ENCODE measurements at places on chromosomes 3 and 15.

- no peak overlapping the region for H3K4me3 ChIP-seq
- no peak overlapping the region for H3K27ac ChIP-seq
- peaks cover 31% of the 10 kb centered on the region for H3K4me1 ChIP-seq
- H3K36me3 ChIP-seq: no peaks in the 10 kb centered on the region
- no peak for DNase-seq
Measured at GRCh38 chr3:111325160-111325718, 216.8 kb upstream of the CD96 start.

- no peak for DNase-seq
- H3K4me3 ChIP-seq: no peak within 1 kb of the TSS
- peaks cover 5% of the 10 kb centered on the region for H3K4me1 ChIP-seq
- no peak within 1 kb of the TSS for H3K27ac ChIP-seq
- H3K27me3 ChIP-seq: peaks cover 62% of the 10 kb centered on the region
Measured at GRCh38 chr15:79090487-79091203, at the start of gene RASGRF1. Gene RASGRF1, minus strand, starts transcription at chr15:79090780. Its CDS starts 282 bp downstream, at chr15:79090498.

- H3K4me3 ChIP-seq: peak overlapping the region; percentile 94
- peak overlapping the region; percentile 99 for H3K27ac ChIP-seq
Measured at GRCh38 chr3:4978966-4979427, 240 bp upstream of the BHLHE40 start.

DNA sequence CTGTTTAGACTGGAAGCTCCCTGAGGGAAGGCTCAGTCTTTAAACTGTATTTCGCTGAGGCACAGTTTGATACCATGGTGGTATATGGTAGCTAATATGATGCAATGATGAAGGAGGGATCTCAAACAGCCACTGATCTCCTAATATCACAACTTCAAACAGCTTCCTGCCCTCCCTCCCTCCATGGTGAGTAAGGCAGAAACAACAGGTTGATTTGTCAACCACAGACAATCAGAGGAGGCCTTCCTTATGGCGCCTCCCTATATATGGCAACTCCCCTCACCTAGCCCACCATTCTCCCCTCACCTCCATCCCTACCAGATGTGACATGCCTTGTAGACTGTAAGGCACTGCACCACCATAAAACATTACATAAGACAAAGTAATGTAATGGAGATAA lies 316.5 kb upstream of the ICE2 start:
- no peaks in the 10 kb centered on the region for H3K36me3 ChIP-seq
- H3K27me3 ChIP-seq: no peaks in the 10 kb centered on the region
- no peak overlapping the region for H3K27ac ChIP-seq
- DNase-seq: no peak

GRCh38 chr15:62301993-62302675 lies 137.0 kb upstream of the C2CD4B start:
- no peak for DNase-seq
- no peak overlapping the region for H3K27ac ChIP-seq
- H3K36me3 ChIP-seq: no peaks in the 10 kb centered on the region
- H3K27me3 ChIP-seq: peaks cover 11% of the 10 kb centered on the region

GRCh38 chr3:64438812-64439211 lies 213.5 kb upstream of the PRICKLE2 start:
- H3K4me1 ChIP-seq: no peaks in the 10 kb centered on the region
- H3K36me3 ChIP-seq: no peaks in the 10 kb centered on the region
- no peak overlapping the region for H3K4me3 ChIP-seq
- no peak overlapping the region for H3K27ac ChIP-seq

- peak overlapping the region; percentile 75 for H3K4me3 ChIP-seq
- peak overlapping the region; percentile 98 for H3K27ac ChIP-seq
- H3K27me3 ChIP-seq: no peaks in the 10 kb centered on the region
Measured at GRCh38 chr15:85583442-85583841, 203.0 kb downstream of the AKAP13 start.

- no peaks in the 10 kb centered on the region for H3K27me3 ChIP-seq
- peak; percentile 90 for DNase-seq
- peaks cover 41% of the 10 kb centered on the region for H3K4me1 ChIP-seq
- H3K27ac ChIP-seq: peak overlapping the region; percentile 98
Measured at GRCh38 chr3:197711973-197712707, 24.6 kb downstream of the RUBCN start.

GRCh38 chr3:120742849-120743365 lies 363 bp downstream of the GTF2E1 start:
- H3K27ac ChIP-seq: peak overlapping the region; percentile 95
- no peaks in the 10 kb centered on the region for H3K27me3 ChIP-seq
- peak overlapping the region; percentile 80 for H3K4me3 ChIP-seq
- peaks cover 39% of the 10 kb centered on the region for H3K4me1 ChIP-seq

GRCh38 chr15:38072348-38073177 lies 138.1 kb downstream of the TMCO5A start:
- no peak overlapping the region for H3K27ac ChIP-seq
- DNase-seq: peak; percentile 28
- H3K36me3 ChIP-seq: no peaks in the 10 kb centered on the region
- H3K4me3 ChIP-seq: peak overlapping the region; percentile 50

DNA sequence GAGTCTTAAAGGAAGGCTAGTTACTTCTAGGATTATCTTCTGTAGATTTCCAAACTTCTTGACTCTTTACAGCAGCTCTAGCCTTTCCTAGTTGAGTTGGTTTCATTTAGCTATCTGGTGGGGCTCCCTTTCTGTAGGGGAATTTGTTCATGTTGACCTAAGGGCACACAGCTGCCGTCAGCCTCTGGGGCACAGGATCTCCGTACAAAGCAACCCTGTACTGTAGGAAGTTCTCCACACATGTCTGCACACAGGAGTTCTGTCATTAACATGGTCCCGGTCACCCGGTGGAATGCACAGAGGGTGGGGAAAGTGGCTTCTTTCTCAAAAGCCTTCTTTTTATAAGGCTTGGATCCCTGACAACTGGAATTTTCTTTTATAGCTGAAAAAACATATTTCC lies 88.7 kb upstream of the TNIK start:
- no peak for DNase-seq
- peaks cover 4% of the 10 kb centered on the region for H3K4me1 ChIP-seq

- peaks cover 19% of the 10 kb centered on the region for H3K27me3 ChIP-seq
- peaks cover 9% of the 10 kb centered on the region for H3K4me1 ChIP-seq
- no peak for DNase-seq
- no peak overlapping the region for H3K4me3 ChIP-seq
- H3K27ac ChIP-seq: no peak overlapping the region
Measured at GRCh38 chr15:69088300-69088965, 72.0 kb upstream of the GLCE start.

DNA sequence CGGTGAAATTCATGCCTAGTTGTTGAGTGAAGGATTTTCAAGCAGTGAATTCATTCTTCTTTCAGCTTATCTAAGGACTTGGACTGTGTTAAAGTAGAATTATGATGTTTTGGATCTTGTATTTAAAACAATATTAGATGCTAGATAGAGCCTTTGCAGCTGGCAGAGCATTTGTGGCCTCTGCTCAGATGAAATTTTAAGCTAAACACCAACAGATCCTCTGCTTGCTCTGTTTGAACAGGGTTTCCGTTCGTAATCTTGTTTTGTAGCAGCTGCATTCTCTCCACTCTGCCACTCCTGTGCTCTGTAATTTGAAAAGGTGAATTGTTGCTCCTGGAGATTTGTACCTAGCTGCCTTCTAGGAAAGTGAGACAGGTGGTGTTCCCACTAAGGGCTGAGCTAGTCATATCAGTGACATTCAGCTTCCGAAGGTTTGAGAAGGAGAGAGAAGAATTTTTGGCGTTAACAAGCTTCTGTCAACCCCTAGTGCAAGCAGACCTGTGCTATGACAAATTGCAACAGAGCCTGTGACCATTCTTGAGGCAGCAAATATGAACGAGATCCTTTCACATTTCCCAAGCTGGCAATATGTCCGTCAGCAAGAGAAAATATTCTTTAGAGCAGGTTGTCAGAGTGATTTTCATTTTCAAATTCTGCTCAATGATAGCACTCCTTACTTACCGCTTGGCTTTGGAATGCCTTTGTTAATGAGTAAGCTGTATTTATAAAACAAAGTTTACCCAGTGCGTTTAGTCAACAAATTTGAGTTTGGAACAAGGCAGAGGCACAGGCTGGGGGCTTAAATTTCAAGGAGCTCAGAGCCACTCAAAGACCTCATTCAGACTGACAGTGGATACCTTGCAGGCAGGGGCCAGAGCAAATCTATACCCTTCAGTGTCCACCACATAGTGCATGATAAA lies 5.3 kb downstream of the CHST2 start:
- no peak overlapping the region for H3K27ac ChIP-seq
- peaks cover 34% of the 10 kb centered on the region for H3K27me3 ChIP-seq
- H3K4me1 ChIP-seq: peaks cover 14% of the 10 kb centered on the region
- no peaks in the 10 kb centered on the region for H3K36me3 ChIP-seq
- no peak overlapping the region for H3K4me3 ChIP-seq
- DNase-seq: no peak

DNA sequence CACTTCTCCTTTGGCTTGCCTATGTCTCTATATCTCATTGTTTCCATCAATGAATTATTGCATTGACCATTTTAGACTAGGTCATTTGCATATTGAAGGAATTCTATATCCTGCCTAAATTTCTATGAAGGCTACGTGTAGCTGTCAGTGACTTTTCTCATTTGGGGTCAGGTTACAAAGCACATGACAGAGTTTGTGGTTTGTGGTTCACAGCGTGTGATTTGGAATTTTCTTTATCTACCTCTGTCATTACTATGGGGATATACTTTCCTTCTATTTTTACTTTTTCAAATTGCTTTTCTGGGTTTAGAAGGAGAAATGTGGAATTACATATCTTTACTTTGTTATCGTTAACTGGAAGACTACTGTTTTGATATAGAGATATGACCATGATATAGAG lies 317.3 kb upstream of the CFAP20DC start:
- peaks cover 1% of the 10 kb centered on the region for H3K27me3 ChIP-seq
- no peak overlapping the region for H3K4me3 ChIP-seq
- peaks cover 4% of the 10 kb centered on the region for H3K4me1 ChIP-seq
- no peak for DNase-seq
- H3K27ac ChIP-seq: no peak overlapping the region

- H3K27ac ChIP-seq: no peak overlapping the region
- no peaks in the 10 kb centered on the region for H3K36me3 ChIP-seq
- H3K4me3 ChIP-seq: peak overlapping the region; percentile 16
- DNase-seq: peak; percentile 82
- H3K27me3 ChIP-seq: peaks cover under 1% of the 10 kb centered on the region
Measured at GRCh38 chr3:46629551-46630517, 17.5 kb downstream of the FAM240A start.

DNA sequence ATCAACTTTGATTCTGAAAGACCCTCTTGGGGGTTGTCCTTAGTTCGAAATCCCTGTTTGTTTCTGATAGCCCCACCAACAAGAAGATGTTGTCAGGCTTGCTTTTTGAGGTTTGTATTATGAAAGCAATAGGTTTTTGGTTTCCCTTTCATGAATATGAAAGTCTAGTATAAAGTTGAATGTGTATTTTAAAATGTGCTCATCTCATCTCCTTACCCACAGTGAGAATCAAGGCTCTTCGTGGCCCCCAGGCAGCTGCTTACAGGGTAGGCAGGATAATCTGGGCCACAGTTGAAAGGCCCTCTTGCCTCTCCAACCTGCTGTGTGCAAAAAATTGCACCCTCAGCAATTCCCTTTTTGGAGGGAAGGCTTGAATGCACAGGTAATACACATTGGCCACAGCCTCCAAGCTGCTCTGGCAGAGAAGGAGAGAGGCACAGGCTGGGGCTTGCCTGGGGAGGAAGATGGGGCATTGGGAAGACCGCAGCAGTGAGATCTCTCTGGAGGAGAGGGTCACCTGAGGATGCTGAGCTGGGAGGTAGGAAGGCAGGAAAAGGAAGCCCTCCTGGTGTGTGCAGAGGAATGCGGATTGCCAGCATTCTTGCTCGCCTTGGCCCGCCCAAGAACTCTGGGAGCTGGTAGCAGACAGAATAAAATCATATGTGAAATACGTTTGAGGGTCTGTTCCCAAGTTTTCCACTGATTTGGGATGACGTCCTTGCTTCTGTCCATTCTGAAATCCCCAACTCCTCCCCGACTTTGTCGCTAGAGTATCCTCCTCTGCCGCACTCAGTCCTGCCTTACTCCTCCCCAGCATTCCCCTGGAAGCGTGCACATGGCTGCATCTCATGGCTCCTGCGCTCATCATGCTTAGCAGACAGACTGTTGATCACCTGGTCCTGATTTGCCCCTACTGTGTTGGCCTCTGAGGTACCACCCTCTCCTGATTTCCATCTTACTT lies 196.4 kb downstream of the RPLP1 start:
- peaks cover 9% of the 10 kb centered on the region for H3K4me1 ChIP-seq
- no peak for DNase-seq
- peaks cover 18% of the 10 kb centered on the region for H3K27me3 ChIP-seq
- no peak overlapping the region for H3K27ac ChIP-seq

- H3K4me3 ChIP-seq: no peak overlapping the region
- H3K27ac ChIP-seq: no peak overlapping the region
- DNase-seq: no peak
Measured at GRCh38 chr3:61839256-61839655, 277.9 kb downstream of the PTPRG start.

Data from activated CD4-positive, alpha-beta memory T cell treated with anti-CD3 and anti-CD28 coated beads, Interleukin-2, amount 10 ng/mL, durations not matched to agents 7 days and 5 days (primary cell).